ENCODE measurements at places on chromosomes 5 and 9. TPM values are rescaled to one million over a fixed set of nuclear protein-coding genes. Genes with fewer than 3 reads are reported as not detected.
A peak's percentile ranks its signal among the peaks of the same experiment; 100 is the strongest.

DNA sequence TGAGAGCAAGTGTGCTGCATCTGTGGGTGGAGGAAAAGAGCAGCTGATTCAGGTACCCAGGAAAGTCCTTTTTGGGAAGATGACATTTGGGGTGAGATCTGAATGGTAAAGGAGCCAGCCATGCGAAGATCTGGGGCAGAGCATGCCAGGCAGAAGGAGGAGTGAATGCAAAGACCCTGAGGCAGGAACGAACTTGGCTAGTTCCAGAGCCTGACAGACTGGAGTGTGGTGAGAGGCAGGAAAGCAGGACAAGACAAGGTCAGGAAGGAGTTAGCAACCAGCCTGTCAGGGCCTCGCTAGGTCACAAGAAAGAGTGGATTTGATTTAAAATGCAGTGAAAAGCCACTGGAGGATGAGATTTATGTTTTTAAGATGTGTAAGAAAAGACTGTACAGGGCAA lies 28.2 kb downstream of the RGS7BP start:
- DNase-seq: no peak

GRCh38 chr5:125402787-125403186 lies 656.3 kb upstream of the ZNF608 start:
- DNase-seq: no peak

The ZNF454 gene
- polyA plus RNA-seq: not detected

DNA sequence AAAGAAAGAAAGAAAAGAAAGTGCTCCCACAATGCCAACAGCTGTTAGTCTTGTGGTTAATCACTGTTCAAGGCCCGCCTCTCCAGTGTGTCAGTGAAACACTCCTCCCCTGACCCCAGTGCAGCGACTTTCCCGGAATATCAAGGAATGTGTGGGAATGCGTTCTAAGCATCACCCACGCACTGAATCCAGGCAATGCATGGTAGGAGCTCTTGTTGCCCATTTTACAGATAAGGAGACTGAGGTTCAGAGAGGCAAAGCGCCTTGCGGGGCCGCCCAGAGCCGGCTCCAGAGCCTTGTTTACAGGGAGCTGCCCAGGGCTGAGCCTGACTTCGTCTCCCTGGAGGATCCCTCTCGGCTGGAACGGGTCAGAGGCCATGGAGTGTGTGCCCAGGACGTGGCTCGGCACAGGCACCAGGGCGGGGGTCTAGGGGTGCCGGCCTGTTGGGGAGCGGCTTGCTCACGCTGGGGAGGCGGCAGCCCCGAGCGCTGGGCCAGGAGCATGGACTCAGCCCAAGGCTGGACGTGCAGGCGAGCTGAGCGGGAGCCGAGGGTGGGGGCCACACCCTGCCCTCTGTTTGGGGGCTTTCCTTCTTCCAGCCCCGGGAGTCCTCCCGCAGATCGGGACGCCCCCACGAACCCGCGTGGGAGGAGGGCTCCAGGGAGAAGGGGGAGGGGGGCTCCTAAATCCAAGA lies 823 bp downstream of the ST6GALNAC6 start:
- no peak for DNase-seq

DNA sequence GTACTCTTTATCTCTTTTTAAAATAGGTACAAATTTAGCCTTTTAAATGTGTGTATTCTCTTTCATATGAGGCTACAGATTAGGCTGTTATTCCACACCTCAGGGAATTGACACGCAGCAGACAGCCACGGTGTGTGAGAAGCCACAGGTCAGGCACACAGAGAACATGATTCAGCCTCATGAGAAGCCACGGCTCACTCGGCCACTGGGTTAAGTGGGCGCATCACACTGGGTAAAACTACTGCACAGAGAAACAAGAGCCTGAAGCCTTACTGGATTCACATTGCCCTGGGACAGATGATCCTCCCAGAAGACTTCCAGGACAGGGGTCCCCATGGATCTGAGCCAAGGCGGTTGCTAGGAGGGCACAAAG lies 28.2 kb downstream of the LPCAT1 start:
- DNase-seq: peak; percentile 61

Data from immature natural killer cell (primary cell).